ENCODE measurements at places on chromosomes 1 and 21.

- no peak for DNase-seq
Observed at GRCh38 chr1:87329051-87329525, 408 bp downstream of the LMO4 start.

DNA sequence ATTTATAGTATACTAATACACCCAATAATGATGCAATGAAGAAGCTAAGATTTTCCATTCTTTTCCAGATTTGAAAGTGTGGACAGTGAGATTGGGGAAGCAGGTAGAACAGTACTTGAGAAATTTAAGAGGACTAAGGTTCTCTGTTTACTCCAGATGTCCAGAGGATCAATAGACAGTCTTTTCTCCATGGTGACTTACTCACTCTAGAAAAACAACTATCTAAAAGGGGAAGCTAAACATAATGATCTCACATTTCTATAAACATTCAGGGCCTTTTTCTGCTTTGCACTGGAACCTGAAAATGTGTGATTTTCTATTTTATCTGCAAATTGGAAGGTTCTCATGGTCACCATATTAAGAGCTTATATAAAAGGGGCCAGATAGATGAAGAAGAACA is 93.9 kb upstream of the ZBTB18 start:
- DNase-seq = no peak

DNA sequence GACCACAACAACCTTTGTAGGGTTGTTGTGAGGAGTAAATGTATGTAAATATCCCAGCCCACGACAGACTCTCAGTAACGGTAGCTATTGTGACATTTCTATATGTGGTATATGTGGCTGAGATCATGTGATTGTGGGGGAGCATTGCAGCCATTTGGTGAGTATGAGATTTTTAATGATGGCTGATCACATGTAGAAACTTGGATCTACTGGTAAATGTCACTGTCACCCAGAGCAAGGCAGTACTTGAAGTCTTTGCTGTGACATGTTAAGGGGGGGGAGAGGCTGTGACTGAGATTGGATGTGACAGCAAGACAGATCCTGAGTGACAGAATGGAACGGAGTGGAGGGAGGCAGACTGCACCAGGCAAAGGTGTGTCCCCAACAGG is 23.9 kb upstream of the MEF2D start:
- DNase-seq = no peak

DNA sequence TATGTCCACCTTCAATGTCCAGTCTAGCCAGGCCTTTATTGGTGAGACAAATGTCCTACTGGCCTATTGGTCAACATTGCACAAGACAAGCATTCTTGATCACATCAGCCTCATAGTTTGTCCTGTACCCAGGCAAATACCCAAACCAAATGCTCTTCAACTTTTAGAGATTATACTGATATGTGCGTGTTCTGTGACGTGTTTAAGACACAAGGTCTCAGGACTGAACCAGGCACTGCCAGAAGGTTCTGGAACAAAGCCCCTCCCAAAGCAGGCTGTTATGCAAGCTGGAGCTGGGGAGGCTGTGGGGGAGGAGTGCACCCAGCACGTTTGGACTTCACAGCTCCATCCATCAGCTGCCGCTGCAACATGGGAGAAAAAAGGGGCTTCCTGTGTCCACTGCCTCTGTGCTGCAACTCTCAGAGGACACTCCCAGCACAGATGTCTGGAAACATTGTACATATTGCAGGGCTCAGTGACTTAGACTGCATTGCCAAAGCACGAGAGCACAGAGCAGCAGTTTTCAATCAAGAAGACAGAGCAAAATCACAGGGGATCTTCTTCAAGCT is 45.9 kb downstream of the NID1 start:
- no peak for DNase-seq

DNA sequence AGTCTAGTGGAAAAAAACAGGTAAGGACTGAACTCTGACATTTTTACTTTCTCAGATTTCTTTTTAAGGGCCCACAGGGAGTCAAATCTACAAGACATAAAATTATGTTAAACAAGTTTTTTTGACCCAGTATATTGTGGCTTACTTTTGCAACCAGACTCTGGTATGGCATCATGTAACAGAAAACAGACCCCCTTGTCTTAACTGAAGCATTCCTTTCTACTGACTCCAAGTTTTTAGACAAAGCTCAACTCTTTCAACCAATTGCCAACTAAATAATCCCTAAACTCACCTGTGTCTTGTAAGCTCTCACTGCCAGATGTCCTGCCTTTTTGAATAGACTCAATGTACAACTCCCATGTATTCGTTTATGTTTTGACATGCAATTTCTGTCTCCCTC is 64.3 kb downstream of the FASLG start:
- no peak for DNase-seq
